ENCODE measurements at places on chromosomes 3 and 15.
A peak's percentile ranks its signal among the peaks of the same experiment; 100 is the strongest.

DNA sequence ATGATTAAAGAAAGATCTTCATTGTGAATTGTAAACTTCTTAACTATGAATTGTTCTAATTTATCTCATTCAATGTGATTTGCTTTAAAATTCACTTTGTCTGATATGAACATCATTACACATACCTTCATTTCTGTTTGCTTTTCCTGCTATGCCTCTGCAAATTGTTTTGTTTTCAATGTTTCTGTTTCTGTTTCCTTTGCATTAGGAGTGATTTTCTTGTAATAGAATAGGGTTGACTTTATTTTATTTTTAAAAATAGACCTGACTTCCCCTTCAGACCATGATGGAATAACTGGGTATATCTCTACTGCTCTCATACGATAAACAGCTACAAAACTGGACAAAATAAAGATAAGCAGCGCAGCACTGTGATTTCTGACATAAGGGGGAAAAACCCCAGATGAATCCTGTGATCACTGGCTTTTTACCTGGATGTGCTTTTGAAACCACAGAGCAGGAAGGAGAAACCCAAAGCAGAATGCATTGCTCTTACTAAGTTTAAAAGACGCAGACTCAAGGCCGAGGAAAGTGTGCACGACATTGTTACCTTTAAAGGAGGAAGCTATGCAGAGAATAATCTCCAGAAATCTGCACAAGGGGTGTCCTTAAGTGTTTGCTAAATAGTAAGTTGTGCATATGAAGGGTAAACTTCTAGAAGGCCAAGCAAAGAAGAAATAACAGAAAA is 420.2 kb downstream of the TBC1D5 start:
- no peak for DNase-seq

- no peak for DNase-seq
Observed at GRCh38 chr3:157148196-157148889, 11.6 kb downstream of the CCNL1 start.

DNA sequence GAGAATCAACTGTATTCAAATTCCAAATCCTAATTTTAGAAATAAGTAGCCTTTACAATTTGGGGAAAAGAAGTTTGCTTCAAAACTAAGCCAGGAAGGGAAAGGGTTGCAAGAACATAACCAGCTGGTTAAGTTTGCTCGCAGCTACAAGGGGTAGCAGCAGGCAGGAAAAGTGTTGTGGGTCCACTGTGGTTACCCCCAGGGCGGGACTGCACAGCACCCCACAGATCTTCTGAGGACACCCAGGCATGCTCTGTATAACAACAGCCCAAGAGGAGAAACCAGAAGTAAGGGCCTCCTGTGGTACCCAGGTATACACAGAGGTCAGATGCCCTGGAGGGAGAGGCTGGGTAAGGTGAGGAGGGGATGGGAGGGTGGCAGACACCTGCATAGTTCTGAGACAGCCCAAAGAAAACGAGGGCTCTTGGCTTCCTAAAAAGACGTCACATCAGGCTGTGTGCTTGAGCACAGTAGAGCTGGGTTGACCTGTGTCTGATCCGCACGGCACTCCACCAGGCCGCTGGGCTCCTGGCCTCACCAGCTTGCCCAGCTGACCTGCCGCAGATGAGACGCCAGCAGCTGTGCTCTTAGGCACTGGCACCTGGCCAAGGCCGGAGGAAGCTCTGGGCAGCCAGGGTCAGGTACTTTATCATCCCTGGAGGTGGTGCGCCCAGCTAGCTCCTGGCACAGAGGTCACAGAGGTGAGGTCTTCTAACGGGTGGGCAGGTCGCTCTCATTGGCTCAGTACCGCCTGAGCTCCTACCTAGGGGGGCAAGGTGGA is 81.8 kb upstream of the SNRPA1 start:
- no peak for DNase-seq

GRCh38 chr3:155435821-155436220 is 142.3 kb upstream of the STRIT1 start:
- DNase-seq = no peak

DNA sequence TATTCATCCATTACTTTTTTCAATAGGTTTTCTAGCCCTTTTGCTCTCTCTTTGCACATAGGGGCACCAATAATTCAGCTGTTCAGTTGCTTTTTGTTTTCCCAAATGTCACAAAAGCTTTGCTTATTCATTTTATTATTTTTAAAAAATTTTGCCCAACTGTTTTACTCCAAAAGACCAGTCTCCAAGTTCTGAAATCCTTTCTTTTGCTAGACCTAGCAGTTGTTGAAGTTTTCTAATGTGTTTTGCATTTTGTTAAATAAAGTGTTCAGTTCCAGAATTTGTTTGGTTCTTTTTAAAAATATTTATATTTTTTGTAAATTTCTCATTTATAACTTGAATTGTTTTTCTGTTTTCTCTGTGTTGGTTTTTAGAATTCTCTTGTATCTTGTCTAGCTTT is 1227.3 kb downstream of the ROBO2 start:
- no peak for DNase-seq

DNA sequence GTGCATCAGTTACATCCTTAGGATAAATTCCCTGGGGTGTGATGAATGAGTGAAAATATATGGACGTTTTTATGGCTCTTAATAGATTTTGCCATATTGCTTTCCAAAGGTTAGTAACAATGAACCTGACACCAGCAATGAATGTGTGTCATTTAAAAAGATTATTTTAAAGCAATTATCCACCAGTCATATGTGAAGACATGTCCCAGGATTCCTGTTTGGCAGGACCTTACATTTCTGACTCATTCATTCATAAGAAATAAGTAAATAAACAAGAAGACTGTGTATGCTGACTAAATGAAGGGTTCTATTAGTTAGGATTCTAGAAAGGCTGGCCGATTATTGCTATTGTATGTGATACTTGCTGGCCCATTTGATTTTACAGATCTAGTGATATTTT is 201.5 kb downstream of the SOX2 start:
- no peak for DNase-seq

GRCh38 chr3:11705049-11705448 is 61.3 kb upstream of the VGLL4 start:
- no peak for DNase-seq

- no peak for DNase-seq
Observed at GRCh38 chr3:50275996-50276761, 2.7 kb upstream of the LSMEM2 start.

DNA sequence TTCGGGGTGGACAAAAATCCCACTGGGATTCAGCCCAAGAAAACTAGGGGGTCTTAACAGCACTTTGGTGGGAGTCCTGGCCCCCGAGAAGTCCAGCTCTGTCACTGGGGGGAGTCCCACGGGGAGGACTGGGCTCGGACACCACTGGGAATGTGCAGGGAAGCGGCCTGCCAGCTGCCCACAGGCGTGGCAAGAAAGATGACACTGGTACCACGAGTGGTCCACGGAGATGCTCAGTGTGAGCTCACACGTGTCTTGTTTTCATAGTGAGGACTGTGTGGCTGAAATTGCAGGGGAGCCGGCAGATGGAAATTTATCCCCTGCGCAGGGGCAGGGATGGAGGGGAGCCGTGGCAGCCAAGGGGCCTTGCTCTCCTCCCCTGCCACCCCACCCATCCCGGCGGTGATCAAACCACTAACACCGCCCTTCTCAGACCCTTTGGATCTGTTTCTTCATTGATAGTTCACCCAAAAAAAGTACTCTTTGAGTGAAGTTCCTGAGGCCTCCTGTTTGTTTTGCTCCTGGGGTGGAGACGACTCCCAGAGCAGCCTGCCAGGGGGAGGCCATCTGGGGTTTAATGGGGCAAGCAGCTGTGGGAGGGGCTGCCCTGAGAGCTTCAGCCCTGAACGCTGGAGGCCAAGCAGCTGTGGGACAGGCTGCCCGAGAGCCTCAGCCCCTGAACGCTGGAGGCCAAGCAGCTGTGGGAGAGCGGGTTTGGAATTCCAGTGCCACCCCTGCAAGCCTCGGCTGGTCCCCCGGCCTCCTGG is 130.9 kb downstream of the LRRK1 start:
- DNase-seq = no peak

DNA sequence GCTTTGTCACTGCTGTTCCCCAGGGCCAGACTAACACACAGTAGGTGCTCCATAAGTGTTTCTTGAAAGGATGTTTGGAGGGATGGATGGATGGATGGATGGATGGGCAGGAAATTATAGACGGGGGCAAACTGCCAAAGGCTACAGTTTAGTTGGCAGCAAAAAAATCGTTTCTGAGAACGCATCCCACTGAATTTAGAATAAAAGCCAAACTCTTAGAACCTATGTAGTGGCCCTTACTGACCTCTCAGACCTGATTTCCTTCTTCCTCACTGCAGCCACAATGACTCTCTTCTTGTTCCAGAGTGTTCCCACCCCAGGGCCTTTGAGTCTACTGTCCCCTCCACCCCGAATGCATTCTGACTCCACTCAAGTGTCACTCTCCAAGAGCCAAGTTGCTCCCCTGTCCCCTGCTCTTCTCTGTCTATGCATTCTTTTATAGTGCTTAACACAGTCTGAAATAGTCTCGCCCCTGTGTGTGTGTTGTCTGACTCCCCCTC is 5.2 kb upstream of the GATA2 start:
- no peak for DNase-seq

GRCh38 chr3:143036557-143036956 is 35.2 kb downstream of the U2SURP start:
- no peak for DNase-seq

DNA sequence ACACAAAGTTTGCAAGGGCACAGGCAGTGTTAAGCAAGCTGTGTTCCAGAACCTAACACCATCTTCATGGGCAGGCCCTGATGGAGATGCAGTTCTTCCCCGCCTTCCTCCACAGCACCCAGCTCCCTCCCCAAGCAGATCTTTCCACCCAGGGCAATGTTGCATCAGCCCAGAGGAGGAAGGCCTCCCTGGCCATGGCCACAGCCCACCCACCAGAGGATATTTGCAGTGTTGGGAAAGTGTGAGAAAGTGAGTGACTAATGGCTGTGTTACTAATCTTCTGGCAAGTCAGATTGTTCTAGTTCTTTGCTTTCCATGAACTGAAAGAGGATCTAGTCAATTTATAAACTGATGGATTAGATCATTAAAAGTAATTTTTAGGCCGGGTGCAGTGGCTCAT is 42.0 kb upstream of the ATP10A start:
- peak; percentile 45 for DNase-seq

DNA sequence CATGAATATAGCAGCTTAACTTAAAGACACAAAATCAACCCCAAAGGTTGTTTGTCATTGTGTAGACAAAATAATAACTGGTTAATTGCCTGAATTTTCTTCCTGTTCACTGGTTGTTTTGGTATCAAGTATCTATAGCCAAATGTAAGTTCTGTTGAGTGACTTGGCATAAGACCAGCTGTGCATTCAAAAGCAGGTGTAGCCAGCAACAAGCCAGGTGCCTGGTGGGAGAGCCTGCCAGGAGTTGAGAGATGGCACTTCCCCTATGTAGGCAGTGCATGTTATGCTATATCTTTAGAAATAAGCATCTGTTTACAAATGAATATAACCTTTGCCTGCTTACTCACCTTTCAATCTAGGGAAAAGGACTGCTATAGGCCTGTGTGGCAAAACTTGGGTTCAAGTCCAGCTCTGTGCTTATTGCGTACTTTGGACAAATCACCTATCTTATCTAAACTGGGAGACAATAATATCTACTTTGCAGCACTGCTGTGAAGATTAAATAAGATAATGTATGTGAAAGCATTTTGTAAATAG is 84.9 kb upstream of the TBL1XR1 start:
- no peak for DNase-seq

- no peak for DNase-seq
Observed at GRCh38 chr3:12255393-12255792, 33.5 kb upstream of the PPARG start.

- no peak for DNase-seq
Observed at GRCh38 chr3:4401441-4401840, 65.6 kb downstream of the SUMF1 start.

GRCh38 chr3:189160519-189161309 is 11.1 kb upstream of the TPRG1 start:
- no peak for DNase-seq

GRCh38 chr15:81905889-81906288 is 139.9 kb downstream of the MEX3B start:
- DNase-seq = no peak

DNA sequence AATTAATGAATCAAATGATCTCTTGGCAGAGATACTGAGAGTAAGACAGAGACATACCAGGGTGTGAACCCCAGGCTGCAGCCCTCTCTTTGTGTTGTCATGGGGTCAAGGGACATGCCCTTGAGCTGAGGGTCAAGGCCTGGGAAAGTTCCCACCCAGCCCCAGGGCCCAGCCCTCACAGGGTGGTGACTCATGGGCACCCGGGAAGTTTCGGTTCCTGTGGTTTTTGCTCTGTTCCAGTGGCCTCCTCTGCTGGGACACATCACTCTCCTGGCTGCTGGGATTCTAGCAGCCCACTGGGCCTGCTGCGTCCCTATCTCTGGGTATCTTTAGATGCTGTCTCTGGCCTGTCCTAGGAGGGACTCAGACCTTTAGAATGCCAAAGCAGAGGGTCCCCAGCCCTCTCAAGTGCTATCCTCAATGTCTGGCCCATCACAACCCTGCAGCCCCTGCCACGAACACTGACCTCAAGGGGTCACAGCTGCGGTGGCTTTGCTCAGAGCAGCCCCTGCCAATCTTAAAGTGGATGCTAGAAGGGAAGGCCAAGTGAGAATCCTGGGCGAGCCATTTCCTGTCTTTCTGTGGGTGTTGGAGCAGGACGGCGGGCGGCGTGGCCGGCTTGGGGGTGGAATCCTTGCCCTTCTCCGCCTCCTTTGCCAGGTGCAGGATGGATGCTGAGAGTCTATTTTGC is 148.4 kb upstream of the TLE3 start:
- DNase-seq = peak; percentile 44

DNA sequence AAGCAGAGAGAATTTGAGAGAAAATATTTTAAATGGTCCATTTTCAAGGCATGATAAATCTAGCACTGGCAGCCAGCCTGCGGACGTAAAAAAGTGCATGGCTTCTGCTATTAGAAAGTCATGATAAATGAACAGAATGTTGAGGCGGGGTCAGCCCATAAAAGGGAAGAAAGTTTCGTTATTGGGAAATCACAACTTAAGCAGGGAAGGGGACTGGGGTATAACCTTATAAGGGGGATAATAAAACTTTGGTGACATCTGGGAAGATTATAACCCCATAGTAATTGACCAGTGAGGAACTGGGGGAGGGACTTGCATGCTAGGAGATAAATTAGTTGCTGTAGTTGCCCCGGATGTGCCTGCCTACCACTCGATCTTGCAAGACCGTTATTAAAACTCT is 88.4 kb upstream of the PLSCR4 start:
- no peak for DNase-seq

- DNase-seq = no peak
Observed at GRCh38 chr3:38647217-38647970, 2.1 kb downstream of the SCN5A start.

DNA sequence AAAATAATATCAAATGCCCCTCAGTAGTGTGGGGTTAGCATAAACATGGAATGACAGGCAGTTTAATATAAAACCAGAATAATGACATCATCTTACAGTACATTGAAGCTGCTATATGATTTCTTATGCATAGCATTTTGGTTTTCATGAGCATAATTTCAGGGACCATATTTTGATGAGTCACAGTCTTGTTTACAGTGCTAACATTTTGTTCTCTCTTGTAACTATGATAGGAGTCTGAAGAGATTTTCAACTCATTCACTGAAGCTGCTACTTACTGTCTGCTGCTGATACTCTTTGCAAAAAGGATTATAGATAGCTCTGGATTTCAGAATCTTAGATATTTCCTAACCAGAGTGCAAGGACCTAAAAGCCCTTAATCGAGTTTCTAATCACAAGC is 92.6 kb upstream of the CCDC54 start:
- no peak for DNase-seq
